Right lobe of liver (tissue), 6 donors: ENCODE measurements at places on chromosomes 12 and 14. TPM values are rescaled to one million over a fixed set of nuclear protein-coding genes. Genes with fewer than 3 reads are reported as not detected.

JPH4 gene
- not detected for total RNA-seq

KLRG1 gene
- 1.5 TPM for total RNA-seq

IFNG-AS1 gene
- not detected for total RNA-seq

MIP gene
- 0.76 TPM for total RNA-seq

IL23A gene
- not detected for total RNA-seq
